ENCODE measurements at places on chromosomes 7 and 10.

GRCh38 chr7:1151156-1151555 is 8.8 kb downstream of the ZFAND2A start:
- no peak for DNase-seq

DNA sequence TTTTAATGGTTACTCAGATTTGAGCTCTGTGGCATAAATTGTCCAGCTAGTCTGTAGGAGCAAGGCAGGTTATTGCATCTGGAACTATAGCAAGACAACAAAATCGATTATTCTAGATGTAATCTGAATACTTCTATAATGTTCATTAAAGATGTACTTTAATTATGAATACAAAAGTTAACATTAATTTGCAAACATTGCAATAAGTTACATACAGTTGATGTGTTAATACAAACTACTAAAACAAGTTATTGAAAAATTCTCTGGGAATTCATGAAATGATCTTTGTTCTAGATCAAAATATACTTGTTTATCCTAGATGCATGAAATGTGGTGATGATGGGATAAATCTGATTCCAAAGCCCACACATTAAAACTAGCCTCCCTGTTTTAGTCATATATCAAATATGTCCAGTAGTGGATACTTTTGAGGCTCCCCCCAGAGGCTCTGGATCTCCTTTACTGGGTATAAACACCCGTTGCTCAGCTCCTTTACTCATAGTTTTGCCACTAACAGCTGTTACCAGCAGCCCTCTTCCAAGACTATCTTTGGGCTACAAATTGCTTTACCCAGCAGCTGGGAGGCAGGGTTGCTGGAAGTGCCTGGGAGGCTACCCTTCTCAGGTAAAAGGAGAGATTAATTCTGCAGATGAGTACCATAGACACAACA is 78.1 kb downstream of the ARL4A start:
- no peak for DNase-seq

DNA sequence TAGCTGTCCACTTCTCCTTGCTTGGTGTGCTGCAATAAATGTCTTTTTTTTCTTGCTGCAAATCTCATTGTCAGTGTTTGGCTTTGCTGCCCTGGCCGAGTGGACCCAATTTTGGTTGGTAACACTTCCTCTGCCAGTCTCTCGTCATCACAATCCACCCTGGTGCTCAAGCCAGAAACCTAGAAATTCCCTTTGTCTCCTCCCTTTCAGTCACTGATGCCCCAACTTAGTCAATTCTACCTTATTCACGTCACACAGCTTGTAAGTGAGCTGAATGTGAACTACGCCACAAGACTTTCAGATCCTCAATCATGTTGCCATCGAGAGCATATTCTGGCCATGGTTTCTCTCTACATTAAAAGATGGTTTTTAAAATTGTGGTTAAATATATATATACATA is 13.0 kb upstream of the FRA10AC1 start:
- DNase-seq: no peak

DNA sequence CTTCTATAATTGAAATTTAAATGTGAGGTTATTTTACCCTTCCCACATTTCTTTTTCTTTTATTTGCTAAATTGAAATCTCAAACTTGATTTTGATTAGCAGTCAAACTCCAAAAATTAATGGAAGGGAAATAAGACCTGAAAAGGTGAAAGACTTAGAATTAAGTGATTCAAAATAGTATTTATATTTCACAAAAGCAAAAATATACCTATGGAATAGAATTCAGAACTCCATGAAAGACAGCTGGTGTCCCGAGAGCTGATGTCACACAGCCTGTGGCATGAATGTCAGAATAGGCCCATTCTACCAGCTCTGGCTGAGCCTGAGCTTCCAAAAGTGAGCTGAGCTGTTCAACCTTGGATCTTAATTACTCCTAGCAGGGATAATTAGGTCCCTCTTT is at the start of gene FAM24A:
Gene FAM24A, plus strand, starts transcription at position 301 of the 400 bp plus-strand sequence. CDS start 1,025 bp downstream, outside the sequence.
- DNase-seq: no peak

DNA sequence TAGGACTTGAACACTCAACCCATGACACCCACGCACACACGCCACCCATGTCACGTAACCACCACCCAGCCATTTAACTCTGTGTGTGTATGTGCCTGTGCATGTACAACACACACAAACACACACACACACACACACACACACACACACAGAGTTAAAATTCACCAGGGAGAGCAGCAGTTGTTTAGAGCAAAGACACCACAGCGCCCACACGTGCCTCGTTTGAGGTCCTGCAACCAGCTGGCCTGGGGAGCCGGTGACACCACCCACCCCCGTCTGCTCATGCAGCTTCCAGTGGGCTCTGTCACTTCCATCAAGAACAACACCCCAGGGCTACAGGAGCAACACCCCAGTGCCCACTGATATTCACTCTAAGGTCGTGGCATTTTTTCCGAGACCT is 97.4 kb downstream of the ELFN1 start:
- no peak for DNase-seq

DNA sequence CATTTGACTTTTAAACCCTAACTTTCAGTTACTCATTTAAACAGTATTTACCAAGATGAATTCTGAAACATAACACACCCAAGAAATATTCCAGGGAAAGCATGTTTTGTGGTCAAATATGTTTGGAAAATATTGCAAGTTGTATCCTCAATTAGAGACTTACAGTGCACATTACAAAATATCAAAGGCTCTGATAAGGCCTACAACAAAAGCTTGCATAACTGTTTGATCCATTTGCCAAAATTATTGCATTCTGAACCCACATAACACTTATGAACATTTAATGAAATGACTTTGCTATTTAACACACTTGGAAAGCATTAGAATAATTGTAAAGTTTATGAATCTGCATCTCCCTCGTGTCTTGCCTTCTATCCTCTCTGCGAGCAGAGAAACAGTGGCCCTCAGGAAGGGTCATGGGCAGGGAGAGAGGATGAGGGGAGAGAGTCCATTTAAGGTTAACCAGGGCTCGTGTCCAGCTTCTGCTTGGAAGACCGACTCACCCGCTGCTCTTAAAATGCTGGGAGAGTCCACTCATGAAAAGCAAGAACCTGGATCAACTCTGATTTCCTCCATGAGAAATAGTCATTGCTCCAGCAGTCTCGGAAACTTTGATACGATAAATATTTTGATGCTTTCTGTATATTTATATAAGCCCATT is 408.2 kb upstream of the ZMIZ1 start:
- no peak for DNase-seq

- DNase-seq: no peak
Observed at GRCh38 chr10:100528123-100528886, 1.4 kb downstream of the NDUFB8 start.

DNA sequence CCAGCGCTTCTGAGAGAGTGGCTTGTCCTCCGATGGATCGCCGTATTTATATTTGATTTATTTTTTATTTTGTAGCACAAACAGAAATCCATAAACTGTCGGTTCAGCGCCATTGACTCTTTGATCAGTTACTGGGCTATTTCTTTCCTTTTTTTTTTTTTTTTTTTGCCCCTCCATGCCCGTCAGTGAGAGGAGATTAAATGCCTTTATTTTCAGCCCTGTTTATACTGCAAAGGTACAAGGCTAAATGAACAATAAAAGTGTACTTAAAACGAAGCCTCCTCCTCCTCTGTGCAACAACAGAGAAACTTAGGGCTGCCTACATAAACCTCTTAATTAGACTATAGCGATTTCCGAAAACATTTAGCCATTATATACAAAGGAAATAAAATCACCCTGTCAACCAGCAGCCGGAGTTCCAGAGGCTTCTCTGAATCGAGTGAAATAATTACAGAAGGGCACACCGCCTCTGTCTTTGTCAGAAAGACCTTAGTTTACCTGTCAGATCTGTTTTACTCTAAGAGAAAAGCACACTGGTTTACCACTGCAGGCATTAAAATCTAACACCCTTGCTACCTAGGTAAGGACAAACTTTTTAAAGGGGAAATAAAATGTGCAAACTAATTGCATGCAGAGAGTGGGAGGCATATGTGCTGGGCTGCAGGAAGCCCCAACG is 3.5 kb downstream of the EBF3 start:
- no peak for DNase-seq

GRCh38 chr10:111481866-111482265 is 405.0 kb downstream of the ADRA2A start:
- no peak for DNase-seq

DNA sequence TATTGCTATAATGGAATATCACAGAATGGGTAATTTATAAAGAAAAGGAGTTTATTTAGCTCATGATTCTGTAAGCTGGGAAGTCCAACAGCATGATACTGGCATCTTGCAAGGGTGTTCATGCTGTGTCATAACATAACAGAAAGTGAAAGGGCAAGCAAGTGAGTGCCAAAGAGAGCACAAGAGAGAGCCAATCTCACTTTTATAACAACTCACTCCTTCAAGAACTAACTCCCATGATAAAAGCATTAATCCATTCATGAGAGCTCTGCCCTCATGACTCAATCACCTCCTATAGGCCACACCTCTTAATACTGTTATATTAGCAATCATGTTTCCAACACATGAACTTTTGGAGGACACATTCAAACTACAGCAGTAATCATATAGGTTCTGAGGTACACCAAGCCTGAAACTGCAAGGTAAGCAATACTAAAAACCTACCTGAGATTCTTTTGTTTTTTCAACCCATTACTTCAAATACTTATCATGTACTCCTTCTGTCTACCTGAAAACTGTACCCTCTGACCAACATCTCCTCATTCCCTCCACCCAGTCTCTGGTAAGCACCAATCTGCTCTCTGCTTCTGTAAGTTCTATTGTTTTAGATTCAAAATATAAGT is 219.7 kb downstream of the MTERF1 start:
- DNase-seq: no peak

- no peak for DNase-seq
Observed at GRCh38 chr7:92670204-92670851, 80.1 kb upstream of the FAM133B start.

DNA sequence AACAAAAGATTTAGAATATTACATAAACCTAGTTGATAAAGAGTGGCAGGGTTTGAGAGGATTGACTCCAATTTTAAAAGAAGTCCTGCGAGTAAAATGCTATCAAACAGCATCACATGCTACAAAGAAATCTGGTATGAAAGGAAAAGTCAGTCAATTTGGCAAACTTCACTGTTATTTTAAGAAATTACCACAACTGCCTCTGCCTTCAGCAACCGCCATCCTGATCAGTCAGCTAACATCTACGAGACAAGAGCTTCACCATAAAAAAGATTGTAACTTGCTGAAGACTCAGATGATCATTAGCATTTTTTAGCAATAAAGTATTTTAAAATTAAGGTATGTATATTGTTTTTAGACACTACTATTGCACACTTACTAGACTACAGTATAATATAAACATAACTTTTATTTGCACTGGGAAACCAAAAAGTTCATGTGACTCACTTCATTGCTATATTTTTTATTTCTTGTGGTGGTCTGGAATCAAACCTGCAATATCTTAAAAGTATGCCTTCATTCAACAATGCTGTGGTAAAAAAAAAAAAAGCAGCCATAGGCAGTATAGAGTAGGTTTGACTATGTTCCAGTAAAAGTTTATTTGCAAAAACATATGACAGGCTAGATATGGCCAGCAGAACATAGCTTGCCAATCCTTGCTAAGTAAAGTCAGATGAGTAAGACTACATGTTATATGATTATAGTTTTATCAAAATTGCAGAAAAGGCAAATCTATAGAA is 74.4 kb downstream of the GLCCI1 start:
- peak; percentile 16 for DNase-seq

GRCh38 chr10:124589491-124590041 is 127.9 kb downstream of the LHPP start:
- DNase-seq: no peak

GRCh38 chr10:121648059-121648458 is 49.8 kb upstream of the FGFR2 start:
- no peak for DNase-seq

DNA sequence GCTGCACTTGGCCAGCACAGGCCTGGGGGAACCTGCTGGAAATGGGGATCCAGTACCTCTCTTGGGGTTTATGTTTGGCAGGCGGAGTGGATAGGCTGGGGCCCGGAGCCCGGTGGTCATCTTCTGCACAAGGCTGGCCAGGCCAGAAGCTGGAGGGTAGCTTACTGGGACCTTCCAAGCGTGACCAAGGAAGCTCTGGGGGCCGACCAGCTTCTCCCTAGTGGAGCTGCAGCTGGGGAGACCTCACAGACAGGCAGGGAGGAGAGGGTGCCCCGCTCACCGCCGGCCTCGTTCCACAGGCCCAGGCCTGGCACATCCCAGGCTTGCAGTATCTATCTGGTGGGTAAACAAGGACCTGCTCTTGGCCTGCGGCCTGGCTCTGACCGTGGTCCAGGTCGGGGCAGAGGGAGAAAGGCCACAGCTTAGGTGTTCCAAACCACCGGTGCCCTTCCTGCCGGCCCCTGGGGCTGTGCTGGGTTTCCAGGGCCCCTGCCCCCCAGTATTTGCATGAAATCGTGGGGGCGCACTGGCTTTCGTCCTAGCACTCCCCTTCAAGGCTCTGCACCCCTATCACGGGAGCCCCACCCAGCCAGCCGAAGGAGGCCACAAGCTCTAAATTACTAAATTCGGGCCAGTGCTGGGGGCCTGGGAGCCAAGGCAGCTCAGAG is 1.5 kb upstream of the ELFN1 start:
- no peak for DNase-seq

DNA sequence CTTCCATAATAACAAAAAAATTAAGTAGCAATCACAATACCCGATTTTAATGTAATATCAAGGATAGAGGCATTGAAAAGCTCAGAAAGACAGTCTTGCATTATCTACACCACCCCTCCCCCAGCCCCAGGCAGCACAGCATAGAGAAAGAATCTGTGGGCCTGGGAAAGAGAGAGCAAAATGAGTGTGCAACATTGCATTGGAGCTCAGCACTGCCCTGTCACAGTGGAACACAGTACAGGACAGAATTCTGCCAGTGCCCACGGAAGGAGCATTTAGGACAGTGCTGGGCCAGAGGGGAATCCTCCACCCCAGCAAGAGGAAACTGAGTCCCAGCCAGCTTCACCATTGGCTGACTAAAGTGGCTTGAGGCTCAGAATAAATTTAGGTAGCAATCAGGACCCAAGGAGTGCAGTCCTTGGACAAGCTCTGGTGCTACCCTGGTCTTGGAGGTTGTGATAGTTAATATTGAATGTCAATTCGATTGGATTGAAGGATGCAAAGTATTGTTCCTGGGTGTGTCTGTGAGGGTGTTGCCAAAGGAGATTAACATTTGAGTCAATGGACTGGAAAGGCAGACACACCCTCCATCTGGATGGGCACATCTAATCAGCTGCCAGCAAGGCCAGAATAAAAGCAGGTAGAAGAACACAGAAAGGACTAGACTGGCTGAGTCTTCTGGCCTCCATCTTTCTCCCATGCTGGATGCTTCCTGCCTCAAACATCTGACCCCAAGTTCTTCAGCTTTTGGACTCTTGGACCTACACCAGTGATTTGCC is 234.4 kb downstream of the ANK3 start:
- DNase-seq: no peak

- DNase-seq: no peak
Observed at GRCh38 chr10:130923596-130923995, 387.9 kb downstream of the TCERG1L start.

GRCh38 chr10:75694790-75695189 is 263.4 kb downstream of the LRMDA start:
- DNase-seq: no peak
